Activated CD8-positive, alpha-beta memory T cell treated with anti-CD3 and anti-CD28 coated beads, Interleukin-2, amount 50 U/mL, for 4 hours (primary cell): ENCODE measurements at places on chromosomes 1 and 21.

GRCh38 chr1:20558191-20558590 lies 5.8 kb downstream of the FAM43B start:
- no peak for DNase-seq

- DNase-seq = no peak
These were observed 717.3 kb downstream of the MATN1 start for GRCh38 chr1:30005972-30006619.

DNA sequence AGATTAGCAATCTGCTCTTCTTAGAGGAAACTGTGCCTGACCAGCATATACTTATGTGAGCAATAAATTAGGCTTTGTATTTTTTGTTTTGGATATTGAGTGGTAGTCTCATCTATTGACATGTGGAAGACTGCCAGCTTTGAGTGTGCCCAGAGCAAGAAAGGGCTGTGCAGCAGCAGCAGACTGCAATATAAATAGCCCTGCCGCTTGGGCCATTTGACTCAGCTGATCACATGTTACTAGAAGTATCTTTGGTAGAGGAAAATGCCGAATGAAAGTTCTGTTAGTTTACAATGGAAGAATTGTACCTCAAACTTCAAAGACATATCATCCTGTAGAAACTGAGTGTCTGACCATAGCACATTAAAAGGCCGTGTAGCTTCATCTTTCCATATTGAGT lies 9.1 kb upstream of the PSMB2 start:
- no peak for DNase-seq

DNA sequence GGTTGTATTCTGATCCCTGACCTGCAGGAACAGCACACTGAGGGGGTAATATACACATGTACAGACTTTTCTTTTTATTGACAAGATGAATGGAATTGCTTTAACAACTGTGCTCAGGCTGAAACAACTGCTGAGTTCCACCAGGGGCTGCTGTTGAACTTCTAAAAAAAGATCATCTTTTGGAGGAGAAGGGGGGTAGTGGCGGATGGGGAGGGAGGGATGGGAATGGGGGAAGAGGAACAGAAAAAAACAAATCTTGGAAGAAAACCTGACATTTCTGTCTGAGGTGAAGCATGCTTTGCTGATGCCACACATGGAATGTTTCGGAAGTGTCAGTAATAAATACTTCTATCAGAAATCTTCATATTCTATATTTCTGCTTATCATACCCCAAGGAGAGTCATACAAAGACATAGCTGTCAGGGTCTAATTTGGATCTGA lies 75.0 kb downstream of the RWDD3 start:
- DNase-seq = no peak

DNA sequence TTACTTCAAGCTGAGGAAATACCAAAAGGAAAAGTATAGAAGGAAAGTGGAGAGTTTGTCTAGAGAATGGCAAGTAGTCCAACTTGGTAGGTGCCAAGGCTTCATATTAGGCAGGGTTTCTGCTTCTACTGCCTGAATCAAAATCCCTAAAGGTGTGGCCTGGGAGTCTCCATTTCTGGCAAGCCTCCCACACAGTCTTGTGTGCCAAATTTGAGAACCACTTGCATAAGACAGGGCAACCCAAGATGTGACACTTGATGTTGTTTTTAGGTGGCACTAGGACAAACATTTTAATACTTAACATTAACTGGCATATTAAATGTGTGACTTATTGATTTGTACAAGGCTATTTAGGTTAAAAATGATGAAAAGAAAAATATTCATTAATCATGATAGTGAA lies 60.1 kb downstream of the ATG4C start:
- DNase-seq = no peak

DNA sequence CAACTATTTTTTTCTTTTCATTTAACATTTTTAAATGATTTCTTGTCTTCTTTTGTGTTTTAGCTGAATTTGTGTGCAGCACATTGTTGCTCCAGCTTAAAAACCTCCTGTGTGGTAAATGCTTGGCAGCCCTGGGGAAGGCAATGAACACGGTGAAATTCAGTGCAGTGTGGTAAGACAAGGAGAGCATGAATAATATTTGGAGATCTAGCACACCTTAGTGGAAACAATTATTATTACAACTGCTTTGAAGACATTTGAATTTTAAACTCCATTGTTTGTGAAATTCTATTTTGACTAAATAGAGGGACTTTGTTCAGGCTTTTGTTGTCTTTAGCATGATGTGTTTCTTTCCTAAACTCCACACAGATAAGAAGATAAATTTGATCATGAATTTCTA lies 242.6 kb upstream of the CXADR start:
- no peak for DNase-seq

GRCh38 chr1:67748630-67749029 lies 63.6 kb downstream of the GADD45A start:
- no peak for DNase-seq

DNA sequence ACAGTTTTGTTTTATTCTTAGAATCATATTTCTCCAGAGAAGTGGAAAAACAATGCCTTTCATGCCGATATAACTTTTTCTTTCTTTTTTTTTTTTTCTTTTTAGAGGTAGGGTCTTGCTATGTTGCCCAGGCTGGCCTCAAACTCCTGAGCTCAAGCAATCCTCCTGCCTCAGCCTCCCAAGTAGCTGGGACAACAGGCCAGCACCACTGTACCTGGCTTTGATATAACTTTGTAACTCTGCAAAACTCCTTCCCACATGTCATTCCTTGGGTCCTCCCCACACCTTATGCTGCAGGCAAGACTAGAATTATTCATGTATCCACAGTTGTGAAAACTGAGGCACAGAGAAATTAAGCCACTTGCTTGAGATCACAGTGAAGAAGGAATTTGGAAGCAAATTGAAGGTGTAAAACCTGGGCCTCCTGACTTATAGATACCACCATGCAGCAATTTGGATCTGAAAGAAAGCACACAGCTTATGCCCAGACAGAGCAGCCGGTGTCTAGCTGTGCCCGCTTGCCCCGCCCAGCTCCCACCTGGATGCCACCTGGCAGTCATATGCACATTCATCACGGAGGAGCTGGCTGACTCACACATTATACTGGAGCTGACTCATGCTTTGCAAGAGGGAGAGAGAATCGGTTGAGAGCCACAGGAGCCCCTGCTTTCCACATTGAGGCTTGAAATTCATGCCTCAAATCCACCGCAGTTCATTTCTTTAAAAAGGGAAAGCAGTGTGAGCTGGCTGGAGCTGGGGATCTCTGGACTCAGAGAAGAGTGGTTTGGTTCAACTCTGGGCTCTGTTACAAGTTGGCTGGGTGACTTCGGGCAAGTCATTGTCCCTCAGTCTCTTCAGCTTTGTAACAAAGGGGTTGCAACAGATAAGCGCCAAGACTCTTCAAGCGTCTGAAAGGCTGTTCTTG lies 8.3 kb upstream of the SLC2A1 start:
- DNase-seq = no peak

DNA sequence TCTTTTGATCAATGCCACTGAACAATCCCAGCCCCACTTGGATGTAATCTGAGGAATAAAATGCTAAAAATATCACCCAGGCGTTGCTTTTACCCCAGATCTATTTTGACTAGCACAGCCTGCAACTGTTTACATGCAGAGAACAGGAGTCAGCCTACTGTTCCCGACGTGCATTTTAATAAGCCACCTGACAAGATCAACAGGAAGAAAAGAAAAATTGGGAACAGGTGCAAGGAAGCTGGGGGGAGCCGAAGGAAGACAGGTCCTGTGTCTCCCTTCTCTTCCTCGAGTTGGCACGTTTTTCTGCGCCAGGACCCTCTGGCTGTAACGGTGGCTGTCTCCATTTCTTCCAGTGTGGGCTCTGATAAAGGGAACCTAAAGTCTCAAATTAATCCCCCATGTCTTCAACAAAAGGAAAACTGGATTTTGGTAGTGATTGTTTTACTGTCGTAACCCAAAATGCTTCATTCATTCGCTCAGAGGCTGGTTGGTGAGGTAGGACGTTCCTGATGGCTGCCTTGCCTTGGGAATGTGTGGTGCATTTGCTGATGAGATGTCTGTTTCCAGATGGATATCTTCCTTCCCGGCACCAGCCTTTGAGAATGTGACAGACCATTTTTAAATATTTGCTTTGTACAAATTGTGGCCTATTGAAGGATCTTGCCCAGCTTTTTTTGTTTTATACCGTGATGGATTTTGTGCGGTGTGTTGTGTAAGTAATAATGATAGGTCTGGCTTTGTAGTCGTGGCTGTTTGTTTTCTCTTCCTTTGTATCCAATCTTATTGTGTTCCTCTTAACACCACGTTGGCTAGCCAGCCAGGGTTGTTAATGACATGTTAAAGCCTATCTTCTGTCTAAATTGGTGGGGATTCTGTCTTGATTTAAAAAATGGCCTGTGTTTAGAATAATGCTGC lies 117.5 kb downstream of the C1orf21 start:
- no peak for DNase-seq

- DNase-seq = no peak
These were observed 314.0 kb downstream of the NTNG1 start for GRCh38 chr1:107454791-107455190.

GRCh38 chr1:213131851-213132655 lies 81.0 kb downstream of the RPS6KC1 start:
- DNase-seq = no peak

DNA sequence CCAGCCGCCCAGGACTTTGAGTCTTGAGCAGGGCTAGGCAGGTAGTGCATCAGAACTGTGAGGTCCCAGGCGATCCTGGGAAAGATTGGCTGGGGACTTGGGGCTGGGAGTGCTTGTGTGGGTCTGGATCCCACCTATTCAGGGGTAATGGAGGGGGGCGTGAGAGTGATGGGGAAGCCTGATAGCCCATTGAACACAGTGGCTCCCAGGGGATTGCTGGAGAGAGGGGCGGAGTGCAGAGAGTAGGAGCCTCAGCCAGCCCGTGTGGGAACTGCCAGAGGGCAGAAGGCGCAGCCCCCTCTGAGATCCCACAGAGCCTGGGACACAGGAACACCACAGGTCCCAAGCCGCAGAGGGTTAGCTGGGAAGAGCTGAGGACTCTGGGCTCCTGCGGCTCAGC lies 19.3 kb upstream of the PDZK1IP1 start:
- DNase-seq = no peak

- no peak for DNase-seq
These were observed 12.8 kb upstream of the CASQ2 start for GRCh38 chr1:115781343-115781742.

- no peak for DNase-seq
These were observed 106.8 kb downstream of the ZBTB18 start for GRCh38 chr1:244157731-244158438.

DNA sequence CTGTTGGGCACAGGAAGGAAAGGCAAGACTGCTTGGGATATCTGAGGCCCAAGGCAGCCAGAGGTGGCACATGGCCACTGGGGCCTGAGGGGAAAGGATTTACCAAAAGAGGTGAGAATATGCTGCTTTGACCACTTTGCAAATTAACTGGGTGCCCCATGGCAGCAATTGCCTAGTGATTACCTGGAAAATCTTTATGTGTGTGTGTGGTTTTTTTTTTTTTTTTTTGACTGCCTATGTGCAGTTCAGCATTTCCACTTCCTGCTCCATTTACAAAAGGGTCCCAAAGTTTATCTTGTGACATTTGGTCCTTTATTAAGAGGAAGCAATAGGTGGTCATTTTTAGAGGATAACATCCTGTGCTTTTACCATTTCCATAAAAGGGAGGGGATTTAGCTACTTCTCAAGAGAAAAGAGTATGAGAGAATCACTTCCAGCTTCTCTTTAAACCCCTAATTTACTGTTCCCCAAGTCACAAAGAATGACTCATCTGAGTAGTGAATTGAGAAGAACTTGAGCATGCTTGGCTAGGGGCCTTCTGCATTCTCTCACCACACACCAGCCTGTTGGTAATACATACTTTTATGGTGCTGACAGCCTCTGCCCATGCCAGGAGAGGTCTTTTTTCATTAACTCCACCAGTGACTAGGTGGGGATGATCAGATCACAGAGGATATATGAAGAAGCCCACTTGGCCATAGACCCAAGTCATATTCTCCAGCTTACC lies 52.1 kb downstream of the SYDE2 start:
- DNase-seq = no peak

GRCh38 chr1:30840904-30841598 lies 67.5 kb downstream of the SDC3 start:
- DNase-seq = no peak

- no peak for DNase-seq
These were observed 1.3 kb downstream of the PLA2G2E start for GRCh38 chr1:19922015-19922688.

DNA sequence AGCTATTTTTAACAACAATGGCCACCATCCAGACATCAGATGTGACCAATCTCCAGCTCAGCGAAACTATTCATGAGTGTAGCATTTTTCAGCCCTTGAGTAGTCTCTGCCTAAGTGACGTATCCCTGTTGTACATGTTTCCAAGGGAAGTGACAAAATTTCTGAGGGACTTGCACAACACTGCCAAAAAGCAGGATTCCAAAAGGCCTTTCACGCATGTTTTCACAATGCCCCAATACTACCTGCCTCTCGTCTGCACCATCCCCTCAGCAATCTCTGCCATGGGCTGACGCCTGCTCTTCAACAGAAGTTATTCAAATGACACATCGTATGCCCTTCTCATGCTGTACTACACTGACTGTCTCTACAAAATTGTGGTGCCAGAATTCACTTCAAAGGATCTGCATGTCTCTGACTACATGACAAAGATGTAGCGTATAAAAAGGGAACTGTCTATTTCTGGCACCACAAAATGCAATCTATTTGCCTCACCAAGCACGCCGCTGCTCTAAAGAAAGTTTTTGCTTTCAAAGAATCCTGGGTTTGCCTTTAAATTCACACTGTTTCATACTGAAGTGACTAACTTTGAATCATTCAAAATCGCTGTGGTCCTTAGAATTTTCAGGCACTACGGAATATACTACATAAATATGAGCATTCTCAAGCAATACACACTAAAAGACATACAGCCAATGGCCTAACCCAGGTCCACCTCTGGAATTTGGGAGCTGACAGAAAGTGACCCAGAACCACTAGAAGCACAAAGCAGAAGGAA lies 32.9 kb downstream of the JAK1 start:
- DNase-seq = peak; percentile 33

DNA sequence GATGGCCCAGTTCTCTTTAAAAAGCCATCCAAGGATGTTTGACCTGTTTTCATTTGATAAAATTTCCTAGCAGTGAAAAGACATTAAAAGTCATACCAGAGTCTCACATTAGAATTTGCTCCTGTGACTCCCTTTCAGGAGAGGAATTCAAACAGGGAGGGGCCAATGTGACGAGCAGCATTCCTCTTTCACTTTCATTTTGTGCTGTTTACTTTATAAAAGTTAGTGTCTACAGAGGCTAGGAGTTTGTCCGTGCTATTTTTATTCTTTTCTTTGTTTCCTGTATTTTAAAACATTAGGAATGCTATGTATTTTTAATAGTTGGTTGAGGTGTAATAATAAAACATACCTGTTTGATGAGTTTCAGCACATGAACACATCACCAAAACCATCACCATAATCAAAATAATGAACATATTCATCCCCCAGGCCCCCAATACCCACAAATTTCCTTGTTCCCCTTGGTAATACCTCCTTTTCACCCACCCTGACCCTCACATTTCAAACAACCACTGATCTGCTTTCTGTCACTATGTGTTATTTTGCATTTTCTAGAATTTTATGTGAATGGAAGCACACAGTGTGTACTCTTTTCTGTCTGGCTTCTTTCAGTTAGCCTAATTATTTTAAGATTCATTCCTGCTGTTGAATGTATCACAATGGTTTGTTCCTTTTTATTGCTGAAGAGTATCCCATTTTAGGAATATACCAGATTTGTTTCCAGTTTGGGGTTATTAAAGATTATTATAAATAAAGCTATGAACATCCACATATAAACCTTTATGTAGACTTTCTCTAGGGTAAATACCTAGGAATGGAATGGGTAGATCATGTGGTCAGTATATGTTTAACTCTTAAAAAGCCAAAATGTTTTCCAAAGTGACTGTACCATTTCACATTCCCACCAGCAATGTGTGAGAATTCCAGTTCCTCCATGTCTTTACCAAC lies 129.5 kb downstream of the TENT5C start:
- peak; percentile 30 for DNase-seq
